ENCODE measurements at places on chromosomes 6 and 20.

GRCh38 chr20:57596998-57597939 is 23.0 kb downstream of the ZBP1 start:
- DNase-seq: peak; percentile 49

GRCh38 chr6:38984723-38985122 is 63.9 kb upstream of the GLP1R start:
- no peak for DNase-seq

DNA sequence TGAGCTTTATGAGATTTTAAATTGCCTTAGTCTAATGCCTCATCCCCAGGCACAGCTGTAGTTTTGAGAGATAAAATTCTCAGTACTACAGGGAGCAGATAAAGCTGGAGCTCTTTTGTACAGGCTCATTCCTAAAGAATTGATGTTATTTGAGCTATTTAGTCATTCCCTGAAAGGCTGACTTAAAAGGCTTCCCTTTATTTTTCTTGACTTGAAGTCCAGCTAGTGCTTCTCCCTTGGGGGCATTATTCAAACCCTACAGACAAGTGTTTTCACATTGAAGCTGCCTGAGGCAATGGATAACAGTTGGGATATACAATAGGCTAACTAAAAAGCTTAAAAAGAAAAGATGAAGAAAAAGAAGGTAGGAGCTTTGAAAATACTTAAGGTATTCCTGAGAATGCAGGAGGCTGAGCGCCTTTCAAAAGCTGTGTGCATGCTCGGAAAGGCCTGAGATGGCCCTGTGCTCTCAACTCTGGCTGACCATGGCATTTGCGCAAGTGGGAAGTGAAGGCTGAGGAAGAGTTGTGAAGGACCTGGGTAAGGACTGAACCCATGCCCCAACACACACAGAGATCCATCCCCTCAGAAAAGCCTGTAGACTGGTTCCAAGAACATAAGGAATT is 315.1 kb downstream of the SMOC2 start:
- no peak for DNase-seq

DNA sequence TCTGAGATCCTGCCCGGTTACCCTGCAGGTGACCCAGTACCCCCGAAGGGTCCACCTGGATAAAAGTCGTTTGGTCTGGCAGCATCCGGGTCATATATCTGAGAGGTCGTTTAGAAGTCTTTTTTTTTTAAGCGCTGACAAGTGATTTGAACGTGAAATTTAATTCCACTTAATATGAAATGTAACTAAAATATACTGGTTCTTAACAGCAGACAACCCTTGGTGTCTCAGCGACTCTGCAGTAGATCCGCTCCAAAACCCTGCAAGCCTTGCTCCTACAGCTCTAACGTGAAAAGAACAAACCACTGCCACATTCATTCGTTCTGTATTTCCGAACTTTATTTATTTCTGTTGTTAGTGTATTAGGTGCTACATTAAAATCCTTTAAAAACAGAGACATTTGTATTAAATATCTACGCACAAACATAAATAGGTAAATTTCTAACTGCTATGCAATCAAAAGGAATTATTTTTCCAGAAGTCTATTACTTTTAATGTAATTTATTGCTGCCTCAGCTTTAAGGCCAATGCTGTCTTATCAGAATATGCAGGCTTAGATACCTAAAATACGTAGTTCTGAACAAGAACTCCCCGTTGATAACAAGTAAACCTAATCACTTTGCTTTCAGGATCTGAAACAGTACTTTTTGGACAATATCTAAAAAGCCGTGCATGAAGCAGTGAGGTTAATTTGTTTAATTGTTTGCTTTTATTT is 33.5 kb upstream of the TCF21 start:
- DNase-seq: no peak

GRCh38 chr6:55131616-55132015 is 42.7 kb upstream of the HCRTR2 start:
- no peak for DNase-seq

DNA sequence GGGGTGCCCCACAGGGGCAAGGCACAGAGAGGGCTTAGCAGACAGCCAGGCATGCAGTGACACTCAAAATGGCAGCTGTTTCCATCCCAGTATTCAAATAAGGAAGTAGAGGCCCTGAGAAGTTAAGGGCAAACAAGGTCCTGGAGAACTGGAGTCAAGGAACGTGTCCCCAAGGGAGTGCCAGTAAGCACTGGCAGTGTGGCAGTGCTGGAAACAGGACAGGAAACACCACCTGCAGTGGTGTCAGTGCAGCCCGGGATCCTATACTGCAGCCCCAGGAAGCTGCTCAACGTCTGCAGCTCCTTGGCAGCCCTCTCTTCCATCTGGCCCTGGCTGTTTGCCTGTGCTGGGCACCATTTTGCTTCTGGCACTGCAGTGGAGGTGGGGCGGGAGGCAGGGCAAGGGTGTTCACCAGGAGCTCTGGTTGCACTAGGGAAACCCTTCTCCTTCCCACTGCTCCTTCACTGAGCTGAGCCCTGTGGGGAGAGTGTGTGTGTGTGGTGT is 56.3 kb downstream of the EDN3 start:
- no peak for DNase-seq

GRCh38 chr6:13763740-13764381 is 50.5 kb downstream of the MCUR1 start:
- no peak for DNase-seq

GRCh38 chr6:10093282-10093681 is 321.6 kb downstream of the TFAP2A start:
- no peak for DNase-seq

DNA sequence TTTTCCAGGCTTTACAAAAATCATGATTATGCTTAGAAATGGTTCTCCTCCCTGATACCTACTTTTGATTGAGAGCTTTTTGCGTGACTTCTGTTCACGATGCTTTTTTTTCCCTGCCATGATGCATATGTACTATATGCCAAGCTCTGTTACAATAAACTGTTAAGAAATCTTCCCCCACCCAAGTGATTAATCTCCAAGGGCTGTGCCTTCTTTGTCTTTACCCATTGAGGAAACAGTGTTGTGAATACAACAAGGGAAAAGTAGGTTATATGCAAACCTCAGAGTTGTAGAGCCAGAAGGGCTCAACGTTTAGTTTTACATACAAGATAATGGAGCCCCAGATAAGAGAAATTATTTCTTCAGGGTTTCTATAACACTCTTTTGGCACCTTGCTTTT is 34.1 kb upstream of the MYLK2 start:
- no peak for DNase-seq

GRCh38 chr6:133757335-133757734 is 131.6 kb upstream of the TCF21 start:
- no peak for DNase-seq

GRCh38 chr6:142378138-142378875 is 76.5 kb downstream of the ADGRG6 start:
- no peak for DNase-seq

DNA sequence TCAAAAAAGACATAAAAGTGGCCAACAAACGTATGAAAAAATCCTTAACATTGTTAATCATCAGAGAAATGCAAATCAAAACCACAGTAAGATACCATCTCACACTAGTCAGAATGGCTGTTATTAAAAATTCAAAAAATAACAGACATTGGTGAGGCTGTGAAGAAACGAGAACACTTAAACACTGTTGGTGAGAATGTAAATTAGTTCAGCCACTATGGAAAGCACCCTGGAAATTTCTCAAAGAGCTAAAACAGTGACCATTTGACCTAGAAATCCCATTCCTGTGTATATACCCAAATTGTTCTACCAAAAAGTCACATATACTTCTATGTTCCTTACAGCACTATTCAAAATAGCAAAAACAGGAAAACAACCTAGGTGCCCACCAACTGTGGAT is 24.9 kb upstream of the NT5E start:
- no peak for DNase-seq

- DNase-seq: no peak
Measured at GRCh38 chr6:149445095-149445466, 39.7 kb downstream of the ZC3H12D start.

- no peak for DNase-seq
Measured at GRCh38 chr20:16864069-16864468, 115.9 kb downstream of the OTOR start.

All from activated CD4-positive, CD25-positive, alpha-beta regulatory T cell (primary cell).